ENCODE measurements at places on chromosomes 16 and 17.

GRCh38 chr16:21634216-21634615, 18.2 kb downstream of the IGSF6 start:
- DNase-seq: no peak

DNA sequence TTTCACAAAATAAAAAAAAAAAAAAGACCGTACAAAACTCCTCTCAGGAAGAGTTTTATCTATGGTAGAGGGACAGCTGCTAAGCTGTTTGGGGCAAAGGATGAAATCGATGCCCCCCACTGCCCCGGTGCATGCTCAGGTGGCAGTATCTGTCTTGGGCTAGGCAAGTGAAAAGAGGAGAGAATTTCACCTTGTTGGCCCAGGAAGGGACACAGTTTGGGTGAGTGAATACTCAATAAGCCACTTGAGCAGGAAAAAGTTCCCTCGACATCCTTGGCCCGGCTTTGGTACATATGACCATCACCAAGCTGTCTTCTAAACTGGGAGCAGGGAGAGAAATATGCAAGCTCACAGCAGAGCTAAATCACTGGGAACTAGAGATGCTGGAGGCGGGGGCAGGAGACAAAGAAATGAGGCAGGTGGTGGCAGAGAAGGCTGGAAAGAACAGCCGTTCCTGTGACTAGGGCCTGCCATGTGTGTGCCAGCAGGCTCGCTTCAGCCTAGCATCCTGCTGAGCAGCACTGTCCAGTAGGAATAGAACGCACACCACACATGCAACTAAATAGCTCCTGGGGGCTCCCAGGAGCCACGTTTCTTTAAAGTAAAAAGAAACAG, 8.2 kb upstream of the EIF1 start:
- no peak for DNase-seq

DNA sequence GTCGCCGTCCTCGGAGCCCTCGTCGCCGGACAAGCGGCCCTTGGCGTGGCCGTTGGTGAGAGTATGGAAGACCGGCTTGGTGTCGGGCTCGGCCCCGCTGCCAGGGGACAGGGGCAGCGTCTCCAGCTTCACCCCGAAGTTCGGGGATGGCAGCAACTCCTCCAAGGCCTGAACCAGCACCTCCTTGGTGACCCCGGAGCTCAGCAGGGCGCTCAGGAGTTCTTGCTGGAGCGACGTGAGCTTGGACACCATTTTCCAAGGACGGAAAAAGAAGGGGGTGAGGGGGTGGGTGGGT, 279 bp downstream of the HNF1B start:
- DNase-seq: no peak

GRCh38 chr16:27890006-27890405, 173.5 kb downstream of the GSG1L start:
- no peak for DNase-seq

DNA sequence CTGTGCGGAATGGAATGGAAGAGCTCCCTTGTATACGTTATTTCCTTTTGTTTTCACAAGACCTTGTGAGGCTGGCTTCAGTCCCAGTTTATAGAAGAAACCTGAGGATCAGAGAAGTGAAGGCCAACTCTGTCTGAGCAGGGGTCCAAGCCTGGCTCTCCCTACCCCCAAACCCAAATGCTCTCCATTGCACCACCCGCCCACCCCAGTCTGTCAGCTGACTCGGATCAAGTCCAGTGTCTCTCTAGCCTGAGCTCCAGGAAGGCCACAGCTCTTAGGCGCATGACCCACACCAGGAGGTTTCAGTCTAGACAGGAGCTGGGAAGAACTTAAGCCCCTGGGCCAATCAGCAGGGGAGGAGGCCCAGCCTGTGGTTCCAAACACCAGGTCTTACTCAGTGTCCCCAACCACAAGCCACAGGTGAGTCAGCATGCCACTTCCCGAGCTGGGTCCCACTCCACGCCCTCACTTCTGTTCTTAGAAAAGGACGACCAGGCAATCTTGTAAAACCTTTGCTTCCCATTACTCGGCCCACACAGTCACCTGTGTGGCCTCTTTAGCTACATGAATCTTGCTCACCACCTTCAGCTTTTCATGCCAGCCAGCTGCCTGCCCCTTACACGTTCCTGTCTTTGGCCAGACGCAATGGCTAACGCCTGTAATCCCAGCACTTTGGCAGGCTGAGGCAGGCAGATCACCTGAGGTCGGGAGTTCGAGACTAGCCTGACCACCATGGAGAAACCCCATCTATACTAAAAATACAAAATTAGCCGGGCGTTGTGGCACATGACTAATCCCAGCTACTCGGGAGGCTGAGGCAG, 27.8 kb downstream of the TK2 start:
- DNase-seq: peak; percentile 86

- no peak for DNase-seq
These were observed 6.5 kb downstream of the GRB7 start for GRCh38 chr17:39744075-39744835.

DNA sequence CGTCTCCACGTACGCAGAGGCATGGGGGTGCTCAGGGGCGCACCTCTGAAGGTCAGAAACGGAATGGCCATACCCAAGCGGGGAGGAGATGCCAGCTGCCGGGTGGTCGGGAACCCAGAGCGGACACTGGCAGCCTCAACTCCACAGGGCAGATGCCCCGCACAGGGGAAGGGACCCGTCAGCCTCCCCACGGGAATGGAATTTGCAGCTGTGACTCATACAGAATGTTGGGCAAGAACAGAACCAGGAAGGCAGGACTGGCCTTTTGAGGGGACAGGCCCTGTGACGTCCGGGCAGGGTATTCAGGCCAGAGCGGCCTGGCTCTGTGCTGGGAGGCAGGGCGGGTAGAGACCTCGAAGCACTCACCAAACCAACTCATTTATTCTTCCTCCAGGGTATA, 7.5 kb downstream of the TK1 start:
- DNase-seq: no peak

DNA sequence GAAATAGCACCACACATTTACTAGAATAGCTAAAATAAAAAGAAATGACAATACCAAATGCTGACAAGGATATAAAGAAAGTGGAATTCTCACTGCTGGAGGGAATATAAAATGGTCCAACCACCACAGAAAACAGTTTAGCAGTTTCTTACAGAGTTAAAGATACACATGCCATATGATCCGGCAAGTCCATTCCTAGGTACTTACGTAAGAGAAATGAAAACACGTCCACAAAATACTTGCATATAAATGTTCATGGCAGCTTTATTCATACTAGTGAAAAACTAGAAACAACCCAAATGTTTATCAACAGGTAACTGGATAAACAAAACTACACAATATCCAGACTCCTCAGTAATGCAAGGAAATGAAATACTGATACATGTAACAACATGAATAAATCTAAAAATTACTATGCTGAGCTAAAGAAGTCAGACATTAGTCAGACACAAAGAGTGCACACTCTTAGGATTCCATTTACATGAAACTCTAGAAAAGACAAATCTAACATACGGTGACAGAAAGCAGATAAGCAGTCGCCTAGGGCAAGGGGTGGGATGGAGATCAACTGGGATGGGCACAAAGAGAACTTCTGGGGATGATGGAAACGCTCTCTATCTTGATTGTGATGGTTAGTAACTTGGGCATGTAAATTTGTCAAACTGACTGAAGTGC, 76.4 kb downstream of the SMG6 start:
- DNase-seq: no peak

- no peak for DNase-seq
These were observed 20.2 kb downstream of the TBCD start for GRCh38 chr17:82772026-82772425.

GRCh38 chr16:89290472-89290871, 73.0 kb downstream of the ZNF778 start:
- DNase-seq: no peak

GRCh38 chr17:9473711-9474110, 101.9 kb downstream of the STX8 start:
- no peak for DNase-seq

DNA sequence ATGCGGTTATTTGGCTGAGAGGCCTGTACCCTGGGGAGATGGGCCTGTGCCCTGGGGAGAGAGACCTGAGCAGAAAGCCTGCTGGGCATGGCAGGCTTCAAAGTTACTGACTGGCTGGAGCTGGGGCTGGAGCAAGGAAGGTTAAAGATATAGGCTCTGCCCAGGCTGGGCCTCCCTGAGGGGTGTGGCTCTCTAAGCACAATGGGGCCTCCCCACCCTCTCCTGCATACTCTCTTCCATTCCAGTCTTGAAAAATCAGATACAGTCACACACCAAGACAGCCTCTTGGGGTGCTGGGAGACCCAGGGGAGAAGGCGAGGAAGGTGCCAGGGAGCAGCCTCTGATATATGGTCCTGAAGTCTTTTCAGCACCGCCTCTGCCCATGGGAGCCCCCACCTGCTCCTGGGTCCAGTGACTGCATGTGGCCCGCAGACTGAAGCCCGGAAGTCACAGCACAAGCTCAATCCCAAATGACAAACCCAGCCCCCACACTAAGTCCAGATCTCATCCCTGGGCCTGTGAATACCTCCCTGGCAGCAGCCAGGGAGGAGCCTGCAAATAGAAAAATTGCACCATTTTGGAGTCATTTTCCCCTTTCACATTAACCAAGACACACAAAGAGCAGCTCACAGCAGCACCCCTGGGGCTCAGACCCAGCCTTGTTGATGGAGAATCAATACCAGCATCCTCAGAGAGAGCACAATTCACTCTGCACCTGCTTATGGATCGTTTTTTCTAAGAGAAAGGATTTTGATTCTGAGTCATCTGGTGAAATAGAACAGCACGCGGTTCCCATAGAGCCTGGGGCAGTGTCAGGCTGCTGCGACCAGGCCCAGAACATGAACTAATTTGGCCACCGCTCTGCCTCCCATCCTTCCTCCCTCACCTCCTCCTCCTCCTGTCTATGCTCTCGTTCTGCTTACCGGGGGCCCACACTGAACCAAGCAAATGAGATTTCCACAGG, 25.6 kb upstream of the CACNG1 start:
- no peak for DNase-seq

GRCh38 chr17:62617894-62618472, 9.5 kb upstream of the MRC2 start:
- no peak for DNase-seq

GRCh38 chr16:84448444-84448843, 56.0 kb downstream of the MEAK7 start:
- DNase-seq: no peak

- DNase-seq: no peak
These were observed 8.5 kb downstream of the NR1D1 start for GRCh38 chr17:40091691-40092397.

- no peak for DNase-seq
These were observed 6.5 kb downstream of the ERCC4 start for GRCh38 chr16:13926464-13926863.

DNA sequence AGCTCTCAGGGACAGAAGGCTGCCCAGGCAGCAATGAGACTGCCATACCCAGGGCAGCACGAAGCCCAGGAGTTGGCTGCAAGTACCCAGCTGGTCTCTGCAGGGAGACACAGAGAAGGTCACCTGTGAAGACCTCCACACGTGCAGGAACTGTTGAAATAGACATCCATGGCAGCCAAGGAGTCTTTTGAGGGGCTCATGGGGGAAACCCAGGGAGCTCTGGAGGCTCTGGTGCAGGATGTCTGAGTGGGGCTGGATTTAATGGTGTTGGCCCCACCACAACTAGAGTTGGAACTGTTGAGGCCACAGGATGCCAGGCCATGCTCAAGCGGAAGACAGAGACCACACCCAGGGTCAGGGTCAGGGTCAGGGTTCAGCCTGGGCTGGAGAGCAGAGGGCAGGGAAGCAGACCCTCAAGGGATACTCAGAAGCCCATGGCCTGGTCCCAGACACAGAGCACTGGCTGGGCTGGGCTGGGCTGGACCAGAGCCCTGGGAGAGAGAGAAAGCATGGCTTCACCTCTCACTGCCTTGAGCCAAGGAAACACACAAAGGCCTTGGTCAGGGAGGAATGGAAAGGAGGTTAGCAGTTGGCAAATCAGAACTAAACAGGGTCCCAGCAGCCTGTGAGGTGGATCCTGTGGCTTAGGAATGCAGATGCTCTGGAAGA, 21.4 kb downstream of the PITPNM3 start:
- DNase-seq: no peak

GRCh38 chr16:85029408-85029784, 1.8 kb downstream of the KIAA0513 start:
- DNase-seq: peak; percentile 37

DNA sequence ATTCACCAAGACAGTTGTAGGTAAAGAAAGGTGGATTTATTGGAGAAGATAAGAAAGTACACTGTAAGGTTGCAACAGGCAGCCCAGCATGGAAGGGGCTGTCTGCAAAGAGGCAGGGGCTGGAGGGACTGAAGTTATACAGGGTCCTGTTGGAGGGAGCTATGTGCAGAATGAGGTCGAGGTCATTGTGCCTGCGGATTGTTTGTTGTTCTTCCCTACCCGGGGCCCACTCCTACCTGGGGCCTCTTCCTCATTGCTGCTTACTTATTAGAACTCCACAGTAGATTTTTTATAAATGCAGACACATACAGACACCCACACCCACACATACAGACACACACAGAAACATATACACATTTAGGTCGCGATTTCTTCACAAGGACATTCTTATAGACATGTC, 466.2 kb downstream of the MAF start:
- no peak for DNase-seq

DNA sequence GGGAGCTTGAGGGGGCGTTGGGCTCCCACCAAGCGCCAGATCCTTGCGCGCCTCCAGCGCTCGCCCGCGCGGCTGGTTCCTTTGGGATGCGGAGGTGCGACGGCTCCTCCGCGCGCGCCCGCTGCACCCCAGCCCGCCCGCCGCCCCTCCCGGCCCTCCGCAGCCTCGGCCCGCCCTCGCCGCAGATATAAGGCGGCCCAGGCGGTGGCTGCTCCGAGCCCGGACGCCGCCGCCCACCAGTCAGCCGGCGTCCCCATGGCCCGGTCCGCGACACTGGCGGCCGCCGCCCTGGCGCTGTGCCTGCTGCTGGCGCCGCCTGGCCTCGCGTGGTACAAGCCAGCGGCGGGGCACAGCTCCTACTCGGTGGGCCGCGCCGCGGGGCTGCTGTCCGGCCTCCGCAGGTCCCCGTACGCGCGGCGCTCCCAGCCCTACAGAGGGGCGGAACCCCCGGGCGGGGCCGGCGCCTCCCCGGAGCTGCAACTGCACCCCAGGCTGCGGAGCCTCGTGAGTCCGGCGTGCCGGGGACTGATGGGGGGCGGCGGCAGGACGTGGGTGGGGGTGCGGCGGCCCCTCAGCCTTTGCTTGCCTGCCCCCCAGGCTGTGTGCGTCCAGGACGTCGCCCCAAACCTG, at the start of gene NPB:
Gene NPB (plus strand): TSS at position 216 of the 630 bp plus-strand sequence. CDS start 40 bp downstream, at position 256.
- DNase-seq: no peak

GRCh38 chr17:75288770-75289114, 491 bp downstream of the SLC25A19 start:
- no peak for DNase-seq

All from stimulated activated CD8-positive, alpha-beta memory T cell treated with anti-CD3 and anti-CD28 coated beads, Interleukin-12 subunit alpha, Interleukin-12 subunit beta, amount 100 ng/mL, for 1 hour (primary cell).